Posterior vena cava (tissue), 2 donors: ENCODE measurements at places on chromosomes 12 and 14. TPM values are rescaled to one million over a fixed set of nuclear protein-coding genes. Genes with fewer than 3 reads are reported as not detected.

- peak; percentile 87 for DNase-seq
Observed at GRCh38 chr12:123532808-123533649, 490 bp downstream of the RILPL1 start.

DNA sequence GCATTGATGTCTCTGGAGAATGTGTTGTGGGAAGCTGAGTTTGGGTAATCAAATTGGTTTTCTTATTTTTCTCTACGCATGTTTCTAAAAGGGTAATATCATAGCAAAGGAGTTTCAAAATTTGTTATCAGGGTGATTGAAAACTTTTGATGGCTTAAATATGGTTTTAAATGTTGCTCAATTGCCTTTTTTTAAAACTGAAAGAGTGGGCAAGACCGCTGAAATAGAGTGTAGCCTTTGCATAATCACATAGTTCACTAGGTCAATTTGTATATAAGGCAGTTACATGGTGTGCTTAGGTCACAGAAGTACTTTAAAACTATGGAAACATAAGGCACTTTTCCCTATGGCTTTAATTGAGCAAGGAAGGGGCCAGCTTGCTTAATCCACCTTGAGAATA, 167.4 kb downstream of the SNAPC1 start:
- no peak for DNase-seq

DNA sequence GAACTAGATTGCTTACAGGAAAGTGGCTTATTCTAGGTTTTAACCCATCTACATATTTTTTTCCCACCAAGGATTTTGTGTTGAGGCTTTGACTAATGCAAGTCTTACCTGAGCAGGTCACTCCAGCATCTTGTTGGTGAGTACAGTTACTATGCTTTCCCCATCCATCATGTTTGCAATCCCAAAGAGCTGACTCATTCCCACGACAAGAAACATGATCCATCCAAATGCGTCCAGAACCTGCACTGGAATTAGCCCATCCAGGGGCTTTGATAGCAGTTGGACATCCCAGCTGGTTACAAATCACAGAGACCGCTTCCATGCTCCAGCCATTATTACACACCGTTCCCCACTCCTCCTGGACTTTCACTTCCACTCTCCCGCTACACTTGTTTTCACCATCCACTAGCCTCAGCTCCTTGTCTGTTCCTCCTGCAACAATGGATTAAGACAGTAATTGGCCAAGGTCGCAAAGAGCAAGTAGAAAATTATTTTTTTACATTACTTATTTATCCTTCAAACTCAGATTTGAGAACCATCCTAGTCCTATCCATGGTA, 2.5 kb downstream of the CD163 start:
- DNase-seq, result no peak

GRCh38 chr14:56892959-56893358, 82.7 kb upstream of the OTX2 start:
- DNase-seq, result no peak

Gene VDR
- total RNA-seq, result 10.2 TPM
